ENCODE measurements at places on chromosomes 5 and 9.

- no peak for DNase-seq
Observed at GRCh38 chr9:82284758-82285157, 296.2 kb downstream of the SPATA31D1 start.

DNA sequence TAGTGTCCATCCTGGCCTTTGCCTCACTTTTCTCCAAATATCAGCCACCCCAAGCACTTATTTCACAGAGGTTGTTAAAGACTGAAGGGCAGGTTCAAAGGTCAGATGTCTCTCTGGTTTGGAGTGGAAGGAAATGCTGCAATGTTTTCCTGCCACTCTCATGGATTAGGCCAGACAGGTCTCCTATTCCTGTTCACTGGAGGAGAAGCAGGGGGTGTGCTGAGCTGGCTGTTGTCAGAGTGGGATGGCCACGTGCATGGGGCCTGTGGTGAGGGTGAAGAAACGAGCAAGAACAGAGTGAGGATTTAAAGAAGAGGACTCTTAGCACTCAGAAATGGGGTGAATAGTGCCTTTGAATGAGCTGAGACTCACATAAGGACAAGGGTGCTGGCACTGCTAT is 6.7 kb downstream of the TMEM8B start:
- DNase-seq: no peak

GRCh38 chr5:41925555-41925951 is 472 bp downstream of the FBXO4 start:
- no peak for DNase-seq

DNA sequence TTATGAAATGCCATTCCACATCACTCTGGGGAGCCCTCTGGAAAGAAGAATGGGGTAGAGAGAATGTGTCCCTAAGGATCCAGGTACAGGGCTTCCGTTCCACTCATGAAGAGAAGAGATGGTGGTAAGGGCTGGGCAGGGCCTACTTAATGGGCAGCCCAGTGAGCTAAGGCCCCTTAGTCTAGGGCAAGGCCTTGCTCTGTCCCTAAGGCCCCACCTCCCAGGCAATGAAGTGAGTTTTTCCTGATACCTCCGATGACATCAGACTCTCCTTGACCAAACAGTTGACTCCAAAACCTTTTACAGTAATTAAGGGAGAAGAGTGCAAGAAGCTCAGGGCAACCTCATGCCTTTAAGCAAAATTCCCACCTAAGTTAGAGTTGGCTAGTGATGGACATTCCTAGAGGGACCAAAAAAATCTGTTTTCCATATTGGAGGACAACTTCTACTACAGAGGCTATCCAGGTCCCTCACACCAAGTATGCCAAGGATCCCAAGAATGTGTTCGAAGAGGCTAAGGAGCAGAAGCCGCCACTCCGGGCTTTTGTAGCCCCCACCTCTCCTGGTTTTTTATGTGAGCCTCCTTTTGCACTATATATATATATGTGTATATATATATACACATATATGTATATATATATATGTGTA is 5.9 kb downstream of the KLF9 start:
- DNase-seq: no peak

- no peak for DNase-seq
Observed at GRCh38 chr9:4220346-4220745, 79.5 kb downstream of the GLIS3 start.

DNA sequence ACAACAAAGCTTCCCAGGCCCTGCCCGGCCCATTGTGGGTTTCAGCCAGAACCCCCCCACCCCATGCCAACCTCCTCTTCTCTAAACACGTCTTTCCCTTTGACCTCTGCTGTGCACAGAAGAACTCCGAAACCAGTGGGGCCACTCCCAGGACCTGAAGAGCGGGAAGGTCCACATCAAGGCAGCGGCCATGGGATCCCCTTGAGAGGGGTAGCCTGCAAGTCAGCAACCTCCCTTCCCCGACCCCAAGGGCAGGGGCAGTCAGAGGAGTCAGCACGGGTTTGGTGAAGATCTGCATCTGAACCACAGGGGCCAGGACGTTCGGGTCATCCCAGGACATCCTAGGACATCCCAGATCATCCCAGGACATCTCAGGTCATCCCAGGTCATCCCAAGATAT is 379.9 kb upstream of the IRX4 start:
- no peak for DNase-seq

DNA sequence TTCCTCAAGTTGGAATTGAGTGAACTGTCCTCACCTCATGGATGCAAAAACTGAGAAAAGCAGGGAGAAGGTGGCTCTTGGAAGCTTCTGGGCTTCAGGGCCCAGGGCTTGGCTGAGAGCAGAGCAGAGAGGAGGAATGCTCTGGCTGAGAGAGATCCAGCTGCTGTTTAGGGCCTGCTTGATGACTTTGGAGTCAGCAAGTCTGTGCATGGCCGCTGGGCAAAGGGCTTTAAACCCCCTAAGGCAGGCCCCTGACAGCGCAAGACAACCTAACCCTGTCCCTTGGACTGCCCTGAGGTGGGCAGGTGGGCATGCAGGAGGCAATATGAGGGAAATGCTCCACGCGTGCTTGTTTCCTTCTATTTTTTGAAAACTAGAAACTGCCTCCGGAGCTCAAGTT is 8.6 kb downstream of the STC2 start:
- no peak for DNase-seq

GRCh38 chr5:1923766-1924165 is 41.0 kb upstream of the IRX4 start:
- DNase-seq: no peak

DNA sequence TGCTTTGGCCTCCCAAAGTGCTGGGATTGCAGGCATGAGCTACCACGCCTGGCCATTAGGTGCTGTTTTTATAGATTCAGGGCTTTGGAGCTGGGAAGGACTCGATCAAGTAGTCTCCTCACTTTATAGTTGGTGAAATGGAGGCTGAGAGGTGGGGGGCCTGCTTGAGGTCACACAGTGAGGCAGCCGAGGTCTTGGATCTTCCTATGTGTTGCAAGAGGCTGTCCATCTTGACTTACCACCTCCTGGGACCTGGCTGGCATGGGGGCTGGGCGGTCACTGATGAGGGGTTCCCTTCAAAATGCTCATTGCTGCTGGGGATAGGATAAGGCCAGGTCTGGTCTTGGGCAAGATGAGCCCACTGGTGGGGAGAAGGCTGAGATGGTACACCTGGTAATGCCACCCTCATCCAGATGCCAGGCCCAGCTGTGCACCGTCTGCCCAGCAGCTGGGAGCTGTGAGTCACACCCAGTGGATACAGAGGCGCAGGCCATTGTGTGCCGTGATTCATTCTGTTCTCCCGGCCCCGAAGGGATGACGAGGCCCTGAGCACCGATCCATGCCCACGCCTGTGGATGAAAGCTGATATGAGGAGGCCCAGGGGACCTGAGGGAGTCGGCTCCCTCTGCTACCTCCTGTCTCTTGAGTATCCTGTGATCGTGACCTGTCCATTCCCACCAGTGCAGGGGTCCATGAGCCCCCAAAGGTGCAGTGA is 10.5 kb upstream of the NDST1 start:
- no peak for DNase-seq

GRCh38 chr5:134651531-134651930 is 2.9 kb downstream of the SEC24A start:
- no peak for DNase-seq

DNA sequence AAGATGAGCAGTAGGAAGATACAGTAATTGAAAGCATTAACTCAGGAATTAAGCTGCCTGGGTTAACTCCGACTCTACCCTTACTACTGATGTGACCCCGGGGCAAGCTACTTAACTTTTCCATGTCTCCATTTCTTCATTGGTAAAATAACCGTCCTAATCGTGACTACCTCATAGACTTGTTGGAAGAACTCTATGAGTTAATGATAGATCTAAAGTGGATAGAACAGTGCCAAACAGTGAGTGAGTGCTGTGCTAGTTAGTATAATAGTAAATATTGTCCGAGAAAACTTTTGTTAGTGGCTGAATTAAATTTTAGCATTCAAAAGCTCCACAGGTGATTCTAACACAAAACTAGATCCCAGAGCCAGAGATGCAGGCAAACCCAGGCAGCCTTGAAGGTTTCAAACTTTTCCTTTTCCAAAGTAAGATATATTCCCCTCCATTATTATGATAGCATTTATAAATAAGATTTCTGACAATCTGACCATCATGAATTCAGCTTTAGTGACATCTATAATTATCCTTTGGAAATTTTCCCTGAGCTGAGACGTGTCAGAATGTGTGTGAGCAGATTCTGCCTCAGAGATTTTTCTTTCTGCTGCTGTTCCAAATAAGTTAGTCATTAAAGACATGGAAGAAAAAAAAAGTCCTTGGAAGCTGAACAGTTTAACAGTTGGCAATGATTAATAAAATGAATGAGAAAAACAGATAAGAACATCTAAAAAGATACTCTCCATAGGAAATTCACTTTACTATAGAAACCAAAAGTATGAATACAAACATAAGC is 369.5 kb downstream of the PRELID2 start:
- DNase-seq: no peak

GRCh38 chr5:14219800-14220512 is 76.8 kb downstream of the TRIO start:
- DNase-seq: no peak

GRCh38 chr5:113546703-113547183 is 33.2 kb downstream of the YTHDC2 start:
- DNase-seq: no peak

GRCh38 chr9:33903157-33903780 is 86.3 kb downstream of the UBE2R2 start:
- no peak for DNase-seq

GRCh38 chr9:38622288-38622674 is 1.9 kb upstream of the ANKRD18A start:
- DNase-seq: no peak

- no peak for DNase-seq
Observed at GRCh38 chr5:1971944-1972343, 89.2 kb upstream of the IRX4 start.

- DNase-seq: no peak
Observed at GRCh38 chr9:115758441-115758840, 395.1 kb upstream of the PAPPA start.

GRCh38 chr9:97319395-97319794 is 11.9 kb downstream of the CCDC180 start:
- no peak for DNase-seq

DNA sequence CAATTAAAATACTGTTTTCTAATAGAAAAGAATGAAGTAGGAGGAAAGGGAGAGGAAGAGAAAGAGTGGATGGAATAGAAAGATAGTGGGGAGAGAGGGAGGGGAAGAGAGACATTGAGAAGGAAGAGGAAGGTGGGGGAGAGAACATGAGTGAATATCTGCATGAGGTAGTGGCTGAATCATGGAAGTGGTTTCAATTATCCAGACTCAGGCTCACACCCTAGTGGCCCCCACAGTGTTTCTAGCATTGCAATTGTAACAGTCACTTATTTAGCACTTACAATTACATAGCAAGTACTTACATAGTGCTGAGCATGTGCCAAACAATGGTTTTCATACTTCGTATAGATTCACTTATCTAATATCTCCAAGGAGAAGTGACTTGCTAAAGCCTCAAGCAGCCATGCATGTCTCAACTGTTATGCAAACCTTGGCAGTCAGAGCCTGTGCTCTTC is 72.7 kb downstream of the CAST start:
- DNase-seq: no peak

- no peak for DNase-seq
Observed at GRCh38 chr9:110797611-110798010, 129.0 kb downstream of the MUSK start.

DNA sequence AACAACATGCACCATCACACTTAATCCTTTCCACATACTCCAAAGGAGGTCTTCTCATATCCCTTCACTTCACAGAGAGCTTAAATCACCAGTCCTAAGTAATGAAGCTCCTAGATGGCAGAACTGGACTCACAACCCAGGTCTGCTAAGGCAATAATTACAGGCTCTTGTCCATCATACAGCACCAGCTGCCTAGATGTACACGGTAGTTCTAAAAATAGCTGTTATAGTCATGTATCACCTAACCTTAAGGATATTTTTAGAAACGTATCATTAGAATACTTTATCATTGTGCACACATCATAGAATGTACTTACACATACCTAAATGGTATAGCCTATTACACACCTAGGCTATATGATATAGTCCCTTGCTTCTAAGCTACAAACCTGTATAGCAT is 644.6 kb upstream of the RGMB start:
- DNase-seq: no peak

DNA sequence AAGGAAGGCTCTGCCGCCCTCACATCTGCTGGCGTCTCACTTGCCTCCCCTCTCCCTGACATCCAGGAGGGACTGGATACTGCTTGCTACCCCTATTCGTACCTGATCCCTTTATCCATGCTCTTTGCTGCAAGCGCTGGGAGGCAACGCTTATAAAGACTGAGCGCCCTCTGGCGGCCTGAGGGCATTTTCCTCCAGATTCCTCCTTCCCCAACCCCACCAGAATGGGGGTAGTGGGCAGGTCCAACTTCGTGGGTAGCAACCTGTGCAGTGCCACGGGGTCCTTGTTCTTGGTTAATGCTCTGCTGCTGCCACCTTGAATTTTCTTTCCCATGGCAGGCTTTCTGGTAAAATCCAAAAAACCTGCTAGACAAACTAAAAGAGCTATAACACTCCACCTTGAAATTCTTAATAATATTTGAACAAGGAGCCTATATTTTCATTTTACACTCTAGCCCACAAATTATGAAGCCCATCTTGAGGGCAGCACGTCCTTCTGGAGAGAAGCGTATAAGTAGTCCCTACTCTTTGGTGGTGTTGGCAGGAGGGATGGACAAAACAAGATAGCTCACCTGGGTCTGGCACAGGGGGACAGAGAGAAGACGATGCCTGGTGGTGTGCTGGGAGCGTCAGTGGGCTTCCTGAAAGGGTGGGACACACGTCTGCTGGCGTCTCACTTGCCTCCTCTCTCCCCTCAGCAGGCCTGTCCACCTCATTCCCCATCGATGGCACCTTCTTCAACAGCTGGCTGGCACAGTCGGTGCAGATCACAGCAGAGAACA is 52.5 kb downstream of the JADE2 start:
- peak; percentile 67 for DNase-seq

GRCh38 chr9:92438900-92439526 is 14.7 kb upstream of the OMD start:
- DNase-seq: no peak

DNA sequence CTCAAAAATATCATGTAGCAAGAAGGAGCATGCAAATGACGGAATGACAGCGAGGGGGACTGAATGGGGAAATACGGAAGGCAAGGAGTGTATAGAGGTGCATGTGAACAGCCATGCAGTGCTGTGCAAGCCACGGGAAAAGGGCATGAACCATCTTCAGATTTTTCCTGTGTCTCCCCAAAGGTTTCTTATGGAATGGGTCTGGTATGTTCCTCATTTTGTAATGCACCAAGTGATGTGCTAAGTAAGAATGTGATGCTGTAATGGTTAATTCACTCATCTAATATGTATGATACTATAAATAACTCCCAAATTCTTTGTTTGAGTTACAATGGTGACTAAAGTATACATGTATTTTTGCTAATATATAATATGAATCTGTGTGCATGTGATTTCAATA is 99.0 kb upstream of the DAB2 start:
- DNase-seq: no peak

GRCh38 chr5:96582343-96582742 is 79.8 kb upstream of the CAST start:
- DNase-seq: no peak

GRCh38 chr9:91494751-91495150 is 71.1 kb upstream of the NFIL3 start:
- no peak for DNase-seq

All from activated T-helper 9 cell treated with anti-CD3 and anti-CD28 coated beads, Interleukin-2, amount 50 U/mL, for 16 hours (primary cell).